ENCODE measurements at places on chromosomes 5 and 9.

- peak; percentile 31 for DNase-seq
These were observed 55.6 kb upstream of the LMX1B start for GRCh38 chr9:126558051-126558665.

DNA sequence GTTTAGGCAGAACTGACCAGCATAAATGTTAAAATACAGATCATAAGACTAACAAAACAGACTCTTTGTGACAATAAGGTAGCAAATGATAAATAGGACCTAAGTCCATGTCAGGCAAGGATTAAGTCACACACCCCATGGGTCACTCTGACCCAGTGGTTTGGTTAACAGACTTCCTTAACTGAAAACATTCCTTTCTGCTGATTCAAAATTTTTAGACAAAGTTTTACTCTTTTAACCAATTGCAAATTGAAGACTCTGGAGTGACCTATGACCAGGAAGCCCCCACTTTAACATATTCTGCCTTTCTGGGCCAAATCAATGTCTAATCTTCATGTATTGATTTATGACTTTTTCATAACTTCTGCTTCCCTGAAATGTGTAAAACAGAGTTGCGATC, 4.9 kb upstream of the NXNL2 start:
- no peak for DNase-seq

- no peak for DNase-seq
These were observed 22.0 kb upstream of the SCGB3A1 start for GRCh38 chr5:180613188-180613813.

DNA sequence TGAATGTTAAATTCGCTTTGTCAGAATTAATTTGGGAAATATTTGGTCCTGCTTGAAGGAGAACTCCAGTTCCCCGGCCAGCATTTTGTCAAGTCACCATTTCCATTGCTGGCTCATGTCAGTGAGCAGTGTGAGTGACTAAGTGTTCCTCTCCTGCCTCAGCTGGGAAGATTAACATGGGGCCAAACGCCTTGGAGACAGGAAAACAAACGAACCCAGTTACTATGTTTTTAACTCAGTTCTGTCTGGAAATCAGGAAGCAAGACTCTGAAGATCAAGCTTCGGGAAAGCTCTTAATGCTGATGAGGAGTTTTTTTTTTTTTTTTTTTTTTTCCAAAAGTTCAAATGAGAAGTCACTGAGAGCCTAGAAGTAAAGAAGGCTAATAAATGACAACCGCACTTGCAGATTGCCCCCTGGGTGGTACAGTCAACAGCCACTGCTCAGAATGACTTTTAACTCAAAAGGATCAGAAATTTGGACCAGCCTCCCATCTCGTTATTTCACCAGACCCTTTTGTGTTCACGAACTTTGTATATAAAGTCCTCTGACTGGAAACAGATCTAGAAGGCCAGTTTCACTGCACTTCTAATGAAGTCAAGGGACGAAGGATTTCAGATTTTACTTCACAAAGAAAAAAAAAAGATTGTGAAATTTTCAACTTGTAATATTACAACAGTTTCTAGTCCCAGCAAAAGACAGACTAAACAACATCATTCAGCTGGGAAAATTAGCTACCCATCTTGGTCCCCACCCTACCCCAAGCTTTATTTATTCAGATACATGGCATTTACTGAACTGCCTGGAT, 121.3 kb downstream of the LHFPL2 start:
- DNase-seq = no peak

DNA sequence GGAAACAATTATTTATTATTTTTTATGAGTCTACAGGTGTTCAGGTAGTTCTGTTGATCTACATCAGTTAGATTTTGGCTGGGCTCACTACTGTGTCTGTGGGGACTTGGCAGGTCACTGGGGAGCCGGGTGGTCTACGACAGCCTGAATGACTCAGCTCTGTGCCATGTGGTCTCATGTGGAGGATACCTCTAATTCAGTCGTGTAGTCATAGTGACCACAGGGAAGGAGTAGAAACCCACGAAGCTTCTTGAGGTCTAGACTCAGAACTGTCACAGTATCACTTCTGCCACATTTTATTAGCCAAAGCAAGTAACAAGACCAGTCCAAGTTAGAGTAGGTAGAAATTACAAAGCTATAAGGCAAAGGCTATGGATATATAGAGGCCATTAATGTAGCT, 64.7 kb upstream of the GRAMD2B start:
- DNase-seq = no peak

GRCh38 chr5:167268337-167268736, 1023.1 kb upstream of the WWC1 start:
- no peak for DNase-seq

GRCh38 chr9:69975681-69976080, 68.0 kb upstream of the MAMDC2 start:
- no peak for DNase-seq

- DNase-seq = no peak
These were observed 72.5 kb upstream of the SLC1A1 start for GRCh38 chr9:4417578-4418325.

DNA sequence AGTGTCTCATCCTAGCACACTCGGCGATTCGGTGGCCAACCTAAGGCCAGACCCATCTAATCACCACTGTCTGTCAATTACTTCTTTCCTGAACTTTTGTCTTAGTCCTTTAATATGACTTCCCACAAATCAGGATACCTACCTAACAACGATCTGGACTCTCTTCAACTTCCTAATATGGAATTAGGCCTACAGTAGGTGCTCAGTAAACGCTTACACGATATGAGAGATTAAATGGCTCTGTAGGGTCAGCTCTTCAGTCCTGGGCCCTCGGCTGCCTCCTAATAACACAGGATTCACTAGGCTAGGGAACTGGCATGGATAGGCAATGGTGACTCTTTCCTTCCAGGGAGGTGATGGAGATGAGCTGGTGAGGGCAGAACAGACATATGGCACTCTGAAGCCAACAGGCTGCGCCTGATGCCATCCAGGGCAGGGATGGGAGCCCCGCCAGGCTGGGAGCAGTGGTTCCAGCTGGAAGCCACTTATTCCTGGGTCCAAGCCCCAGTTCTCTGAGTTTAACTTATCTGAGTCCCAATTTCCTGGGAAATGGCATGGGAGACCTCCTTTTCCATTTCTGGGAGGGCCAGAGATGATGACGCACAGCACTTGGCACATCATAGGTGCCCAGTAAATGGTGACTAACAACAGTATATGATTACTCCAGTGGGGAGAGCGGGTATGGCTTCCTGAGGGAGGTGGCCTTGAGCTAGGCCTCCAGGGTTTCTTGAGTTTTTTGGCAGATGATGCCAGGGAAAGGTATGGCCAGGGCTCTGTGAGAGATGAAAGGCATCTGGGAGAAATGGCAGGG, 7.3 kb downstream of the PDGFRB start:
- no peak for DNase-seq

- DNase-seq = no peak
These were observed 162.1 kb upstream of the RASA1 start for GRCh38 chr5:87105577-87105976.

- no peak for DNase-seq
These were observed 250.5 kb downstream of the PIK3R1 start for GRCh38 chr5:68465934-68466551.

DNA sequence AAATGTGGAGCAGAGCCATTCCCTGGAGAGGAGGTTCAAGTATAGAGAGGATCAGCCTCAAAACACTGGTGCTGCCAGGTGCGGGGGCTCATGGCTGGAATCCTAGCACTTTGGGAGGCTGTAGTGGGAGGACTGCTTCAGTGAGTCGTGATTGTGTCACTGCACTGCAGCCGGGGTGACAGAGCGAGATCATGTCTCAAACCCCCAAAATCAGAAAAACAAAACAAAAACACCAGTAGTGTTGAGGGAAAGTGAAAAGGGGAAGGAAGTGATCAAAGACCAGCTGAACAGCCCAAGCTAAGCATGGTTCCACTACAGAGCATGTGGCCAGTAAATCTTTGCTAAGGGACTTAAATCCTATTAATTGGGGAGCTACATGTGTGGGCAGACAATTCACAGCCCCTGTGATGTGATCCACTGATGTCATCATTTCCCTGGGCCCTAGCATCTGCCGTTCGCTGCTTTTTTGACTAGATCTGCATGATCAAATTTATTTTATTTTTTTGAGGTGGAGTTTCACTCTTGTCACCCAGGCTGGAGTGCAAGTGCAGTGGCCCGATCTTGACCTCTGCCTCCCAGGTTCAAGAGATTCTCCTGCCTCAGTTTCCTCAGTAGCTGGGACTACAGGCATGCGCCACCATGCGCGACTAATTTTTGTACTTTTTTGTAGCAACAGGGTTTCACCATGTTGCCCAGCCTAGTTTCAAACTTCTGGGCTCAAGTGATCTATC, 2.7 kb upstream of the PCBD2 start:
- DNase-seq = no peak

DNA sequence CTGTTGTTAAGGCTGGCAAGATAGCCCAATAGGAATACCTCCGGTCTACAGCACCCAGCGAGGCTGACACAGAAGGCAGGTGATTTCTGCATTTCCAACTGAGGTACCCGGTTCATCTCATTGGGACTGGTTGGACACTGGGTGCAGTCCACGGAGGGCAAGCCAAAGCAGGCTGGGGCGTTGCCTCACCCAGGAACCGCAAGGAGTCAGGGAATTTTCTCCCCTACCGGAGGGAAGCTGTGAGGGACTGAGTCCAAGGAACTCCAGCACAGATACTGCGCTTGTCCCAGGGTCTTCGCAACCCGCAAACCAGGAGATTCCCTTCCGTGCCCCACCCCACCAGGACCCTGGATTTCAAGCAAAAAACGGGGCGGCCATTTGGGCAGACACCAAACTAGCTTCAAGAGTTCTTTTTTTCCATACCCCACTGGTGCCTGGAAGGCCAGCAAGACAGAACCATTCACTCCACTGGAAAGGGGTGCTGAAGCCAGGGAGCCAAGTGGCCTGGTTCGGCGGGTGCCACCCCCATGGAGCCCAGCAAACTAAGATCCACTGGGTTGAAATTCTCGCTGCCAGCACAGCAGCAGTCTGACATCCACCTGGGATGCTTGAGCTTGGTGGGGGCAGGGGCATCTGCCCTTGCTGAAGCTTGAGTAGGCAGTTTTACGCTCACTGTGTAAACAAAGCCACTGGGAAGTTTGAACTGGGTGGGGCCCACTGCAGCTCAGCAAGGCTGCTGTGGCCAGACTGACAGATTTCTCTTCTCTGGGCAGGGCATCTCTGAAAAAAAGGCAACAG, 647.2 kb downstream of the BNC2 start:
- DNase-seq = no peak

- no peak for DNase-seq
These were observed 25.5 kb downstream of the CWC27 start for GRCh38 chr5:64794053-64794770.

GRCh38 chr5:58458743-58459145, 1.1 kb downstream of the PLK2 start:
- no peak for DNase-seq

DNA sequence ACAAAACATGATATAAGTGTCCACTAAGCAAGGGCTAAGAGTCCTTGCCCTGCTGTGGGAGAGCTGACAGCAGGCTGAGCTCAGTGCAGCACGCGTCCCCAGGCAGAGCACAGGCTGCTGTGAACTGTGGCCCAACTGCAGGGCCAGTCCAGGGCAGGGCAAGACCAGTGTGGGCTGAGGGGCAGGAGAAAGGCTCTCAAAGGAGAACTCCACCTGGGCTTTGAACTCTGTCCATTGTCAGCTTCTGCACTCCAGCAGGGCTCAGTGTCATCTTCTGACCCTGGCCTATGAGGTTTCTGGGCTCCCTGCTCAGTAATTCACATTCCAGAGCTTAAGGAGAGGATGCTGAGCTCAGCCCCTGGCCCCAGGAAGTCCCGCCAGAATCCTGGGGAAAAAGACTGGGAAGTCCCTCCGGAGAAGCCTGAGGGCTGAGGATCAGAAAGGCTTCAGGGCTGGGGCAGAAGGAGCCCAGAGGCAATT, 37.4 kb downstream of the LHFPL2 start:
- DNase-seq = no peak

- DNase-seq = no peak
These were observed 72.2 kb downstream of the PRDM9 start for GRCh38 chr5:23579566-23579965.

- DNase-seq = no peak
These were observed 88.1 kb downstream of the LPAR1 start for GRCh38 chr9:110950041-110950645.

DNA sequence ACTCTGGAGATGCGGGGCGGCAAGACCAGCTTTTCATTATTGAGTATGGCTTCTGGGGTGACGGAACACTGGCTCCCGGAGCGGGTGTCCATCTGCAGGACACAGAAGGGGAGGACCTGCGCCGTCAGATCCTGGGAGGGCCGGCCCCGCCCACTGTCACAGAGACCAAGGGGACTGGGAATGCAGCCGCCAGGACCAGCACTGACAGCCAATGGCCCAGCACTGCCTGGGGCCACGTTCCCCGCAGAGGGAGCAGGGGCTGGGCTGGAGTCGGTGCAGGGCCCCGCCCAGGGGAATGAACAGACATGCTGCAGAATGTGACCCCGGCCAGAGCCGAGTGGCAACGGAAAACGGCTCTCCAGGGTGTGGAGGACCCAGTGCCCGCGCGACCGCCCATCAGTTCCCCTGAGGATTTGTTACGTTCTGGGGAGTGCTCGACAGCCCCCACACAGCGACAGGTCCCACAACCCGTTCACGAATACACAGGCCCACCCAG, at the start of gene ZDHHC11:
Gene ZDHHC11, minus strand, starts transcription at position 476 of the 496 bp plus-strand sequence. Its CDS starts 384 bp downstream, at position 92.
- DNase-seq = no peak

- no peak for DNase-seq
These were observed 15.2 kb upstream of the PSMD5 start for GRCh38 chr9:120857902-120858301.

DNA sequence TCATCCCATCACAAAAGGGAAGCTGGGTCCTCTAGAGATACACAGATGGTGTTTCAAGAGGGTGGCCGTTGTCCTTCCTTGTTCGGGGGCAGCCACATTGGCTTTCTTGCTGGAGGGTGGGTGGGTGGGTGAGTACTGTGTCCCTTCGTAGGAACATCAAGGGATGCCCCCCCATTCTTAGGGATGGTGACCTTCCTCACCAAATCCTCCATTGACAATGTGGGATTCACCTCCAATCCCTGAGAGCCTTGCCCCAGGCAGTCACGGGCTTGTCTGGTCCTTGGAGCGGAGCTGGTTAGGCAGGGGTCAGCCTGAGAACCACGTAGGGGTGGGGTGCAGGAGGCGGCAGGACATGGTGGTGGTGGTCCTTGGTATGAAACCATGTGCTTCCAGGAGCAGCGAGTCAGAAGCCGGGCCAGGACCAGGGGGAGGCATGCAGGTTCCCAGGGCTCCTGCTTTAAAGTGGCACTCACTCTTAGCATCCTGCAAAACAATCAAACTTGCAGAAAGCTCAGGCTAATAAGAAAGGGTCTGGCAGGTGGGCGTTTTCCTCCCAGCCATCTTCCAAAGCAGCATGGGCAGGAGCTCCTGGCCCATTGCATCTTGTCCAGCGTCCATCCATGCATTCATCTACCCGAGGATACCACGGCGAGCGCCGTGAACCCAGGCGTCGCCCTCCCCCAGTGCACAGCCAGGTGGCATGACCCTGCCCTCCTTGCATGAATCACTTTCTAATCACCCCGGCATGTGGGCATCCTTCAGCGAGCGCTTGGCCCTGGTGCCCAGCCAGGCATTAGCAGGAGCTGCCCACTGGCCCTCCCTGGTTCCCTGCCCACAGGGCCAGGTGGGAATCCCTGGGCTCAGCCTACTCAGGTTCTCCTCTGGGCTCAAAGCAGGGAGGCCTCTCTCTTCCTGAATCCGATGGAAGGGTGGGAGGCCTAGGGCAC, 76.4 kb downstream of the NTNG2 start:
- no peak for DNase-seq
